ENCODE measurements at places on chromosomes 1 and 21. TPM values are rescaled to one million over a fixed set of nuclear protein-coding genes. Genes with fewer than 3 reads are reported as not detected.
A peak's percentile ranks its signal among the peaks of the same experiment; 100 is the strongest.

GRCh38 chr1:43044572-43045361, 86.1 kb upstream of the SLC2A1 start:
- no peak for DNase-seq

DNA sequence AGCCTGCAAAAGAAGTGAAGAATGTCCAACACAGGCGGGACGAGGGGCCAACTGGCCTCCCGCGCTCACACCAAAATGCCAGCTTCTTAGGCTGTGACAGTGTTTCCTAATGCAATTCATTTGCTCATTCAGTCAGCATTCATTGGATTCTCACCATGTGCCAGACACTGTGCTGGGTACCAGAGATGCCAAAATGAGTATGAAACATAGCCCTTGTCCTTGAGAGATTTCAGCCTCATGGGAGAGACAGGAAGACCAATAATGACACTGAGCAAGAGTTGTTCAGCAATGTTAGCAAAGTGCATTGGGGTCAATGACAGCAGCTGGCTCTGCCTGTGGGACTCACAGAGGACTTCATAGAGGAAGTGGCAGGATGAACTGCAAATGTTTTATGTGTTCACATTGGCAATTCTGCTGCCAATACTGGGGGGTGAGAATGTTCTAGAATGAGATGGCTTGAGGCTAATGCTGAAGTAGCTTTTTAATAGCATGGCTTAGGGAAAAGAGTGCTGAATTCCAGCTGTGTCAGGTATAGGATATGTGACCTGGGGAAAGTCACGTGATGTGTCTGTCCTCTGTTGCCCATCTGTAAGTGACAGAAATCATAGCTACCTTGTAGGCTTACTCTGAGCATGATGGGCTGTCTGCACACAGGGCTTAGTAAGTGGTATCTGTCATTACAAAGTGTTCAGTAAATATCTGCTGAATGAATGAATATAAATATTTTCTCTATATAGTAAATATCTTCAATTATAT, 58.3 kb upstream of the KIF26B start:
- DNase-seq: no peak

DNA sequence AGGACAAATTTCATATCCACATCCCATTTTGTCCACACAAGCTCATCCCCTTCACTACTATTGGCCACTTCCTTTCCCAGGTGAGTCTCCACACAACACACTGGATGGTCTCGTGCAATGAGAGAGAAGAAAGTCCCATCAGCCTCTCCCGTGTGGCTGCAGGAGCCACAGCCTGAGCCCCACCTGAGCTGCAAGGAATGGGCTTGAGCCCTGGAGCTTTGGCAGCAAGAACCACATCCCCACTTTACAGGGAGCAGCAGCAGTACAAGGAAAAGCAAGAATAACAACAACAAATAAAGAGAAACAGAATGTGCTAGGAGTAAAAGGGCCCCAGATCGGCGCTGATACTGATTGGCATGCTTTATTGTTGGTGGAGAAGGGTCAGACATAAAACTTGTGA, 117.7 kb downstream of the TPTE start:
- DNase-seq: peak; percentile 78

DNA sequence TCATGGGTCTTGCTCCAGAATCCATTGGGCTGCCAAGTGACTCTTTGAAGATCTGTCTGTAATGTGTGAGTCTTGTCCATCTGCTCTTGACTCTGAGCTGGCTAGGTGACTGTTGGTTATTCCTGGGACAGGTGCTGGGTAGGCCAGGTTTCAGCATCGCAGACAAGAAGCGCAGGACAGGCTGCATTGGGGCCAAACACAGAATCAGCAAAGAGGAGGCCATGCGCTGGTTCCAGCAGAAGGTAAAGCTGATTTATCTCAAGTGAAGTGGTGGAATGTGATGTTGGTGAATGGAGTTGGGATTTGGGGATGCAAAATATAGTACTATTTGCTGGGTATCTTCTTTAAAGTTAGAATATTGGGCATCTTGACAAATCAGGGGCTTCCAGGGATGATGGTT, 4.1 kb downstream of the RPL11 start:
- no peak for DNase-seq

DNA sequence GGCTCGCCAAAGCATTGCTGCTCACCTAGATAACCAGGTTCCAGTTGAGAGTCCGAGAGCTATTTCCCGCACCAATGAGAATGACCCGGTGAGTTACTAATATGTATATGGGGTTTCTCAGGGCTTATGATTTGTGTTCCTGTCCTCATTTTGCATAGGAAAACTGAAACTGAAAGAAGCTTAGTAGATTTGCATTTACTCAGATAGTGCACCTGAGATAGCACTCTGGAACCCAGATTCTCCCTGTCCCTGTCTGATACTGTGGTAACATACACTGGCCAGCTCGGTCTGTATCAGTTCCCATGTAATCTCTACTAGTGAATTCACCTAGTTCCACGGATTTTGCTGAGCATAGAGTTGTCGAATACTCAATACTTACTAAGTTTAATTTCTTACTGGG, 28.1 kb downstream of the DAP3 start:
- DNase-seq: no peak

AGTRAP gene
- total RNA-seq: 35.1 TPM

- DNase-seq: no peak
Observed at GRCh38 chr1:185565302-185565701, 168.9 kb upstream of the HMCN1 start.

- no peak for DNase-seq
Observed at GRCh38 chr21:44763451-44764318, 37.9 kb downstream of the UBE2G2 start.

IFNAR1 gene
- 46.2 TPM for total RNA-seq

ACTL8 gene
- total RNA-seq: not detected

- no peak for DNase-seq
Observed at GRCh38 chr21:44969931-44970755, 30.3 kb downstream of the SLX9 start.

GRCh38 chr1:228236744-228237143, 28.9 kb downstream of the OBSCN start:
- DNase-seq: no peak

LIN28A gene
- total RNA-seq: not detected

GRCh38 chr1:9084906-9085305, 15.5 kb upstream of the SLC2A5 start:
- no peak for DNase-seq

- no peak for DNase-seq
Observed at GRCh38 chr1:234125283-234125682, 220.8 kb downstream of the SLC35F3 start.

- no peak for DNase-seq
Observed at GRCh38 chr1:101120868-101121267, 95.3 kb upstream of the DPH5 start.

VCAM1 gene
- 17.3 TPM for total RNA-seq

DNA sequence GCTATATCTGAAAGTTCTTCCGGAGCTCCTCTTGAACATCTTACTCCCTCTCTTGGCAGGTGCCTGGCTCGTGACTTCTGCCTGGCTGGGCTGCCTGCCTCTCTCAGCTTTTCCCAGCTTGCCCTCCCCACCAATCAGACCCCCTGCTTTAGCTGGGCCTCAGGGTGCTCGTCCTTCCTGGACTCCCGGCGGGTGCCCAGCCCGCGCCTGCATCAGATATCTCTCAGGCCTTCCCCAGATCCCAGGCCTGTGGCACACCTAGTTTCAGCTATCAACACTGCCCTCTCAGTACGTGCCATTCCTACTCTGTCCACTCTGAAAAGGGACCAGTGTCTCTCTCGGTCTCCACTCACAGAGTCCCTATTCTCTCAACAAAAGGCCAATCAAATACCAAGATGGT, 96.5 kb upstream of the CLDN14 start:
- DNase-seq: no peak

DNA sequence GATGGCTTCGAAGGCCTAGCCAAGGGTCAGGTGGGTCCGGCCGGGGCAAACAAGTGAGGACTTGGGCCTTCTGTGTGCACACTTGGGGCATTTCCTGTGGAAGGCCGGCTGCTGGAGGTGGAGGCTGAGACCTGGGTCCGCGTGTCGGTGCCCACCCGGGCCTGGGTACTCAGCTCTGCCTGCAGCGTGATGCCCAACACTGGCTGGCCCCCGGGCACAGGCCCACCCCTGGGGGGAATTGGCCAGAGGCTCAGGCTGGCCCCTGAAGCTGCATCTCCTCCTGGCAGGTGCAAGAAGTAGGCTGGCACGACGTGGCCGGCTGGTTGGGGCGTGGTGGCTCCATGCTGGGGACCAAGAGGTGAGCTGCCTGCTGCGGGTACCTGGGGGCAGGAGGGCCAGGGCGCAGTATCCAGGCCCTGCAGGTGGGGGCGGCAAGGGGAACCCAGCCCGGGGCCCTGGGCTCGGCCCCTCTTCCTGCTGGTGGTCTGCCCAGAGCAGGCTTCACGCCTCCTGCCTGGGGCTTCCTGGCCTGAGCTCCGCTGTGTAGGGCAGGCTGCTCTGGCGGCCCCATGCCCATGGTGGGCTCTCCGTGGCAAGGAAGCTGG, 17.2 kb downstream of the CFAP410 start:
- DNase-seq: no peak

DNA sequence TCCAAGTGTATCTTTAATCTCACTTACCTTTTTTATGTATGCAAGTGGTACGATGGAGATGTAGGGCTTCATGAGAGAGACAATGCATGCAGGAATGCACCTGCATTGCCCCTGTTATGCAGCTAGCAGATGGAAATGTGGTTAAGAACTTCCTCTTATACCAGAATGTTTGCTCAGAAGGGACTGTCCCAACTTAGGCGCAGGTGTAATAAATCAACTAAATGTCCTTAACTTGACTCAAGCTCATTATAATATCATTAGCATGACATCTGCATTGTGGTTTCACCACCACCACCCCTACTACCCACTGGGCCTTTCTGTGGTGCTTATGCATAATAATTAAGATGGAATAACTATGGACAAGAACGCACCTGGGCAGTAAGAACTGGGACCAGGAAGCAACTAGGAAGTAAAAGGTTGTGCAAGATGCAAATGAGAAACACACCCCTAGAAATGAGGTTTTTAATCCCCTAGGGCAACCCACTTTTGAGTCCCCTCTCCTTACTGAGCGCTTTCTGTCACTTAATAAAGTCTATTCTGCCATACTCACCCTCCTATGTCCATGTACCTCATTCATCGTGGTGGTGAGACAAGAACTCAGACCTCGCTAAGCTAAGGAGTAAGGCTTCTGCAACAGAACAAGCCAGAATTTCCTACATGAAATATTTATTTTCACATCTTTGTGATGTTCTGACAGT, 1103.3 kb upstream of the B3GALT2 start:
- no peak for DNase-seq

AMY1A gene
- total RNA-seq: not detected

BRDT gene
- total RNA-seq: not detected

DNA sequence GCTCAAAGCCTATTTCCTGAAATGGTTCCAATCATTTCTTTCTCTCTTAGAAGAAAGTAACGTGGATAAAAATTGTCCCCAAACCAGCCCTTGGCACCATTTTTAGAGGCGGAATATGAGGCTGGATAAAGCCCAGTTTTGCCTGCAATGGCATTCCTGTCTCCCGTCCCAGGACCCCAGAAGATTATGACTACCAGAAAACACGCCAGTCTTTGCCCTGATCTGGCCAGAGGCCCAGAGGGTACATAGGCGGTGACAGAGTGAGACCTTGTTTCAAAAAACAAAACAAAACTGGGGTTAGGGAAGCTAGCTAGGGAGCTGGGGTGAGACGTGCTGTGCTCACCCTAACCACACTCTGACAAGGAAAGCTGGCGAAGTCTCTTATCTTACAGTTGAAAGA, at the start of gene AADACL4:
TSS of gene AADACL4 (plus strand) at position 301 of the 400 bp plus-strand sequence. CDS start 462 bp downstream, outside the sequence.
- no peak for DNase-seq

GRCh38 chr1:174160603-174161002, 1.3 kb downstream of the RABGAP1L start:
- DNase-seq: no peak

GRCh38 chr1:48939042-48939441, 162.4 kb upstream of the BEND5 start:
- no peak for DNase-seq

GRCh38 chr1:18297896-18298648, 182.7 kb upstream of the KLHDC7A start:
- DNase-seq: no peak

PYHIN1 gene
- 3.4 TPM for total RNA-seq

PRPF38B gene
- 27.3 TPM for total RNA-seq

ITGB2 gene
- total RNA-seq: 47.9 TPM

GRCh38 chr1:236150986-236151385, 8.6 kb downstream of the GPR137B start:
- DNase-seq: no peak

C4BPB gene
- total RNA-seq: 0.43 TPM

- no peak for DNase-seq
Observed at GRCh38 chr1:84726593-84727499, 36.6 kb upstream of the SSX2IP start.

- DNase-seq: no peak
Observed at GRCh38 chr1:183349201-183349711, 68.9 kb downstream of the NMNAT2 start.

GRCh38 chr1:100719490-100719889, at the start of gene VCAM1:
Gene VCAM1, plus strand, starts transcription at chr1:100719742. Its CDS starts 119 bp downstream, at chr1:100719861.
- no peak for DNase-seq

RNF223 gene
- not detected for total RNA-seq

Measured in posterior vena cava (tissue), 2 donors.